ENCODE measurements at places on chromosomes 16 and 17. TPM values are rescaled to one million over a fixed set of nuclear protein-coding genes. Genes with fewer than 3 reads are reported as not detected.

DNA sequence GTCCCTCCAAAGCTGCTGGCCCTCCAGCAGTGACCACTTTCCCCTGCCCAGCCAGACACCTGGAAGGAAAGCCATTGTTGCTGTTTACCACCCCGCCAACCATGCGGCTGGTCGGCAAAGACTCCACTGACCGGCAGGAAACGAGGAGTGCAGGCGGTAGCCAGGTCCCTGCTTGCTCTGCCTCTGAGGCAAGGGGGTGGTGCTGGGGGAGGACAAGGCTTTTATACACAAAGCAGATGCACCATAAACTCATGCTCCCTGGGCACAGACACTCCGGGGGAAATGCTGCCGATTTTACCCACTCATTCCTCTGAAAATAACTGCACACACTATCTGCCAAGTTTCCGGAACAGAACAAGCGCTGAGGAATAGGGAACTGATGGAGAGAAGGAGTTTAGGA is 62.8 kb upstream of the GRIN2A start:
- DNase-seq: no peak

- DNase-seq: no peak
Observed at GRCh38 chr17:21291357-21291756, 6.8 kb downstream of the MAP2K3 start.

The NFE2L1 gene
- 50.5 TPM for total RNA-seq

The RGS9 gene
- 3.8 TPM for total RNA-seq

The C16orf92 gene
- not detected for total RNA-seq

DNA sequence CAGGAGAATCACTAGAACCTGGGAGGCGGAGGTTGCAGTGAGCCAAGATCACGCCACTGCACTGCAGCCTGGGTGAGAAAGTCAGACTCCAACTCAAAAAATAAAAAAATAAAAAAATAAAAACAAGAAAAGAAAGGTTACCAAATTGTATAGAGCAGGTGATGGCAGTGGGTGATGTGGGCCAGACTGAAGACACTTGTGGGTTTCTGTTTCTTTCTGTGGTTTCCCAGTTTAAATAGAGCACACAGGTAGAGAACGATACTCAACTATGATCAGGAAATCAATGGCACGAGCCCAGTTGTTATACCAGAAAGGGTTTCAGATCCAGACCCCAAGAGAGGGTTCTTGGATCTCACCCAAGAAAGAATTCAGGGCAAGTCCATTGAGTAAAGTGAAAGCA is 32.6 kb downstream of the NUBP1 start:
- DNase-seq: no peak

DNA sequence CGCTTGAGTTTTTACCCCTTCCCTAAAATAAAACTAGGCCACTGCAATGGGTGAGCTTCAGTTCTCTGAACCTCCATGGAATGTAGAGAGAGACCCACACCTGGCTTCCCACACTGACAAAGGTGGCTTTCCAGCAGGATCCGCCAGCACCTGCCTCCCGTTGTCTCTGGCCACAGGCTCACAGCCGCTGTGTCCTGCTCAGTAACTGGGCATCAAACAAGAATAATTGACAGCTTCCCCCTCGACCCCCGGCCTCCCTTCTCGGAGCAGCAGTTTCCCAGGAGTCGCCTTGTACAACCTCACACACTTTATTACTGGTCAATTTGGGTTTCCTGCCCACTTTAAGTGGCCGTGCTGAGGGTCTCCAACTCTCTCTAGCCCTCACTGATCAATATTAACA is 586.1 kb upstream of the PSMD7 start:
- DNase-seq: no peak

GRCh38 chr16:15483857-15484256 is 49.5 kb downstream of the BMERB1 start:
- DNase-seq: no peak

GRCh38 chr16:10128397-10129258 is 53.6 kb downstream of the GRIN2A start:
- no peak for DNase-seq

The DNAH9 gene
- not detected for total RNA-seq

DNA sequence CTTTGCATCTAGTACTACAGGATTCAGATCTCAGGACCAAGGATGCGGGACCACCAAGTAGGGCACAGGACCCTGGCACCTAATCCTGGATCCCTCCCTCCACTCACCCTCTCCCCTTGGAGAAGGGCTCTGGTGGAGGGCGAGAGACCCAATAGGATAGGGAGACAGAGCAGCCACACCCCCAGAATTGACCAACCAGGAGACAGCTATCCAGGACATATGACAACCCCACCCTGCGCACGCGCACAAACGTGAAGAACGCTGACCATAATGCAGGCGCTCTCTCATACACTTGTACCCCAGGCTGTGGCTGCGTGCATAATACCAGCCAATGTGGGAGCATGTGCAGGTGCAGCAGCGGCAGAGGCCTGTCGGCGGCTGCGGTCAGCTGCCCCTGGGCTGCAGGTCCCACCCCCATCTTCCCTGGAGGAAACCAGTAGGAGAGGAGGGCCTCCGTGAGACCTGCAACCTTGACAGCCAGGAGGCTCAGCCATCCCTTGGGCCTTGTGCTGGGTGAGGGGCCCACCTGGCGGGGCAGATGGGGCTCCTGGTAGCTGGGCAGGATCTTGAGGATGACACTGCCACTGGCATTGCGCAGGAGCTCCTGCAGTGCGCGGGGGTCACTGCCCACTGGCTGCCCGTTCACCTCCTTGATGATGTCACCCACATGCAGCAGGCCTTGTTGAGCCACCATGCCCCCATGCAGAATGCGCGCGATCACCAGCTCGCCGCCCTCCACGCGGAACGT is 25.4 kb downstream of the MPP2 start:
- no peak for DNase-seq

GRCh38 chr17:76107509-76107908 is 3.9 kb upstream of the EXOC7 start:
- no peak for DNase-seq

- DNase-seq: no peak
Observed at GRCh38 chr17:17254036-17254435, 17.1 kb upstream of the FLCN start.

- DNase-seq: no peak
Observed at GRCh38 chr17:55414983-55415382, 6.7 kb downstream of the MMD start.

The TP53TG3 gene
- not detected for total RNA-seq

GRCh38 chr16:31036691-31037090 is 3.3 kb downstream of the STX4 start:
- DNase-seq: no peak

GRCh38 chr17:27496437-27496943 is 40.2 kb downstream of the KSR1 start:
- no peak for DNase-seq

DNA sequence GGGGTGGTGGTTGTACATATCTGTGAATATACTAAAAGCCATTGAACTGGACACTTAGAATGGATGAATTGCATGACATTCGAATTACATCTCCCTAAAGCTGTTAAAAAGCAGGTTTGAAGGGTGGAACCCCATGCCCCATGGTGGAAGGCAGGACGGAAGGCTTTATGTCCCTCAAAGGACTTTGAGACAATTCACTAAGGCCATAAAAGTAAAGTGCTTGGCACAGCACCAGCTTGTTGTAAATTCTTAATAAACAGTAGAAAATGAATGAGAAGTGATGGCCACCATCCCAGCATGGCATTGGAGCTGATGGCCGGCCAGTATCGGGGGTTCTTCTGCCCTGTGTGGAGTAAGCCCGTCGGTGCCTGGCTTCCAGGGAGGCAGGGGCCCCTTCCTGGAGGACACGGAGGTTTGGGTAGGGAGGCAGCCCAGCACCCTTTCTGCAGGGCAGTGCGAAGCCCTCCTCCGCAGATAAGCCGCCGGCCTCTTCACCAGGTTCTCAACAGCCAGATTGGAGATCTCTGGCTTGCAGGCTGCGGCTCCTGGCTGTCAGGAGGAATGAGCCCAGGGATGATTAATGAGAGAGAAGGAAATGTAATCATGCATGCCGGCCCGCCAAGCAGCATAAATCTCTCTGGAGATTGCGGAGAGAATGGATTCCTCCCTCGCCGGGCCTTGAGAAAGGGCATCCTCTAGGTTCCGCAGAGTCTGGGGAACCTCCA is 346.9 kb downstream of the FOXL1 start:
- DNase-seq: no peak

DNA sequence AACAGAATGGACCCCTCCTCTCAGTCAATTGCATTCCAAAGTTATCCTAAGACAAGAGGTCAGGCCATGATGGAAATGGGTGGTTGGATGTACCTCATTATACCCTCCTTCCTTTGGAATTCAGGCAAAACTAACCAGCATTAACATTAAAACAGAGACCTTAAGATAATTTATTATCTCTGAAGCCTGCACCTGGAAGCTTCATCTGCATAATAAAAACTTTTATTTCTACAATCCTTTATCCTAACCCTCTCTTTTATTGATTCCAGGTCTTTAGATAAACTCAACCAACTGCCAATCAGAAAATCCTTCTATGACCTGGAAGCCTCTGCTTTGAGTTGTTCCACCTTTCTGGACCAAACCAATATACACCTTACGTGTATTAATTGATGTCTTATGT is 49.0 kb downstream of the ACSM1 start:
- DNase-seq: no peak

DNA sequence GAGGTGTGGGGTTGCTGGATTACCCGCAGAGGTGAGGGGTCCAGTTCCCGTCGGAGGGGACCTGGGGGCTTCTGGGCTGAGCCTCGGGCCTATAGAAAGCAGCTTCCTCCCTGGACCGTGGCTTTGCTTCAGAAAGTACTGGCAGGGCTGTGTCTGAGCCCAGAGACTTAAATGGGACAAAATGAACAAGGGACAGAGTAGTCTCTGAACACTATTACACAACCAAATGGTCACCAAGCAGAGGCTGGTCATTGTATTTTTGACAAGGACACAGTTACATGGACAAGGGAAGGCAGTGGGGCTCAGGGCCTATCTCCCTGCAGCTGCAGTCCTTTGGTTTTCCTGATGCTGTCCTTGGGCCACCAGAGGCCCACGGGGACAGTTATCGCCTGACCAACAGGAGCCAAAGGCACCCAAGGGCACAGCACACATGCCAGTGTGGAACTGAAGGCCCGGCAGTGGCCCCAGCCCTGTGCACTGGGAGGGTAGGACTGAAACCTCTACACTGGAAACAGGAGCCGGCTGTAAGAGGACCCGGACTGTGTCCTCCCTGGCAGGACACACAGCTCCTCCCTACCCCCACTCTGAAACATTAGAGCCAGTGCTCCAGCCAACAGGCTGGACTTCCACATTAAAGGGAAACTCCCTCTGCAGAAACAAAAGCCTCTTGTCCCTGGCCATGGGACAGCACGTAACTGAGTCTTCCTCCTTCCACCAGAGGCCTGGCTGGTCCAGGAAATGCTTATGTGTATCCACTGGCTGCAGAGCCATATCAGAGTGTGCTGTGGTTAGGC is 26.0 kb upstream of the ERN1 start:
- no peak for DNase-seq

Measured in H4 (cell line).